Activated CD4-positive, alpha-beta memory T cell treated with anti-CD3 and anti-CD28 coated beads, Interleukin-2, amount 10 ng/mL, durations not matched to agents 7 days and 5 days (primary cell): ENCODE measurements at places on chromosomes 6 and 20. TPM values are rescaled to one million over a fixed set of nuclear protein-coding genes. Genes with fewer than 3 reads are reported as not detected.

LHFPL5 gene
- not detected for total RNA-seq

CALHM5 gene
- total RNA-seq: not detected

CTCFL gene
- total RNA-seq: not detected

RBM24 gene
- total RNA-seq: not detected

BCAS1 gene
- total RNA-seq: not detected

GGTLC1 gene
- not detected for total RNA-seq

FAM83C gene
- total RNA-seq: not detected

KLHDC3 gene
- 68.7 TPM for total RNA-seq

ASIP gene
- not detected for total RNA-seq

SLC22A2 gene
- not detected for total RNA-seq

PI16 gene
- 8.5 TPM for total RNA-seq

SLC32A1 gene
- total RNA-seq: not detected

HLA-DRB1 gene
- total RNA-seq: 155 TPM

MATN4 gene
- 1.5 TPM for total RNA-seq

FGD2 gene
- 4.9 TPM for total RNA-seq

PRND gene
- not detected for total RNA-seq

TPD52L1 gene
- total RNA-seq: not detected

PPP1R3G gene
- total RNA-seq: 0.10 TPM

TNFRSF6B gene
- not detected for total RNA-seq
